ENCODE measurements at places on chromosomes 1 and 21.

GRCh38 chr1:25834894-25835293 lies 15.1 kb downstream of the MTFR1L start:
- no peak for DNase-seq

DNA sequence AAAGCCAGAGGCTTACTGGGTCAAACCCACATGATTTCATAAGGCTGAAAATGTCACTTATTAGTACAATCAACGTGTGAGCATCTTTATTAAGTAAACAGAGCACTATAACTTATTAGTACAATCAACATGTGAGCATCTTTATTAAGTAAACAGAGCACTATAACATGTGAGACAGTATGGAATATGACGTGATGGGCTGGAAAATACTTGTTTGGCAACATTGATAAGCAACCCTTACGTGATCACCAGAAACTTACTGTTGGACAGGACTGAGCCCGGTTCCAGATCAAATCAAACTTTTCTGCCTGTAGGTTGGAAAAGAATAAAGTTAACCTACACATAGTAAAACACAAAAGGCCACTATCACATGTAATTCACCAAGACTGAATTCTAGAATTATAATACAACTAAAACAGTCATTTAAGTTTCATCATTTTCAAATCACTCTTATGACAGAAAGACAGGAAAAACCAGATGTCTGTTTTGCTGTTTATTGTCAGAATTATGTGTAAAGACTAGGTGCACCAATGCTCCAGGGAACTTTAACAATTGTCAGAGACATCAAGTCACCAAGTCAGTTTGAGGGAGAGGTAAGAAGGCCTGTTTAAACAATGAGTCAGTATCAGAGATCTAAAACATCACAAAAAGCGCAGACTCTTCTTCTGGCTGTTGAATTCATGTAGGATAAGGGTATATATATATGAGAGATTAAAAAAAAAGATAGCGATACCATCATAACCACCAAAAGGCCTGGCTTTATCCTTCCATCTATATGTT lies 15.7 kb downstream of the ATPAF1 start:
- no peak for DNase-seq

DNA sequence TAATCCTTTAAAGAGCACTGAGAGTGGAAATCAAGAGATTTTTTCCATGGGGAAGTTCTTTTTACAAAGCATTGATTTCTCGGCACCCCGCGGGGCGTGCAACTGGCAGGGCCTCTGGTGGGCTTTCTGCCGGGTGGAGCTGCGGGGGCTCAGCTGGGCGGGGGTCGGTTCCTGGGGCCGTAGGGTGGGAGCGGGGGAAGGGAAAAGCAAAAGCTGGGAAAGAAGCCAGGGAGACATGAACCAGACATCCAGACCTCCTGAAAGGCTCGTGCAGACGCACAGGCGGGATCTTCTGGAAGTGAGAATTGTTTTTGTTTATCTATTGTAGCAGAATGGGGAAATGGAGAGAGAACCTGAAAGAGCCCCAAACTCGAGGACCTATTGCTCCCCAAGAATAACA lies 235.2 kb downstream of the FAM72C start:
- DNase-seq, result no peak

GRCh38 chr1:52358851-52359497 lies 7.0 kb downstream of the CC2D1B start:
- DNase-seq, result no peak

GRCh38 chr21:28781602-28782276 lies 210.9 kb downstream of the LTN1 start:
- DNase-seq, result no peak

DNA sequence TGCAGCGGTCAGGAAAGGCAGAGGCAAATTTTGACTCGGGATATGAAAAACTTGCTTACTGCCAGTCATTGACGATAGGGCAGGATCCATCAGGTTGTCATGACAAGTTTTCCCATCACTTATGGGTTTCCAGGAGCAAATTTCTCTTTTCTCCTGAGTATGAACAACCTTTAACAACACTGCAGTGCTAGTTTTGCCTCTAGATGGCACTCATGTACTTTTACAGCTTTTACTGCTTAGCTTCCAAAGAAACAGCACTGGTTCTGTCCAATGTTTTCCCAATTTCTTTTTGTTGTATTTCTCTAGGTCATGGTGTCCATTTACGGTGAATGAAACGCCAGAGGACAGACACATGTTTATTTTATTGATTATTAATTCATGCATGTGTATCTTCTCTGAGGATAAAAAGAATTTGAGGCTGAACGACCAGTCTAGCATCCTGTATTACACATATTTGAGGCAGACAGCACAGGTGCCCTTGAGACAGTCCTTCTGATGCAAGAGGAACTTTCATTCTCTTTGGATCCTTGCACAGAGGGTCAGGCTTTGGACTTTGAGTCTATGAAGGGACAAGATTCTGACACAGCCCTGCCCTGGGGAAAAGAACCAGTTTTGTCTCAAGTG lies 112.3 kb upstream of the TRABD2B start:
- DNase-seq, result no peak

Measured in spleen (tissue), 13 donors.